HFF-Myc (cell line): ENCODE measurements at places on chromosomes 7 and 10.

GRCh38 chr7:30604901-30605300, 10.2 kb downstream of the GARS1 start:
- DNase-seq: no peak

DNA sequence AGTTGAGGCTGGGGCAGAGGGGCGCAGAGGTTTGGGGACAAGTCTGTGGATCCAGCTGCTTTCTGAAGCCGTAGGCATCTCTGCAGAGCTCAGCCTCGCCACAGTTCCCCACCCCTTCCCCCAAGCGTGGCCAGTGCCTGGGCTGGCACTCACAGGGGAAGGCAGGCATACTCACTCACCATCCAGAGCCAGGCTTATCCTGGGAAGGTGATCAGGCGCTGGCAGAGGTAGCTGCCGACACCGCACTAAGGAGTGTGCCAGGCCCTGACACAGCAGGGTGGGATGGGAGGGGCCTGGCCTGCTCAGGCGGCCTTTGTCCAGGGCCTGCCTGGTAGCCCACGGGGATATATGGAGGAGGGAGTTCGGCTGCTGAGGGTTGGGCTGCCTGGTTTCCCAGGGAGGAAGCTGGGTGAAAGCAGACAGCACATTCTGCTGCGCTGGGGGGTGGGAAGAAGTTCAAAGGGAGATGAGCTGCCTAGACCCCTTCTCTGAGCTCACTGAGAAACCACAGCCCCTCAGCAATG, 15.9 kb downstream of the VSIR start:
- no peak for DNase-seq

- no peak for DNase-seq
Measured at GRCh38 chr7:77235276-77235675, 35.7 kb upstream of the FGL2 start.

DNA sequence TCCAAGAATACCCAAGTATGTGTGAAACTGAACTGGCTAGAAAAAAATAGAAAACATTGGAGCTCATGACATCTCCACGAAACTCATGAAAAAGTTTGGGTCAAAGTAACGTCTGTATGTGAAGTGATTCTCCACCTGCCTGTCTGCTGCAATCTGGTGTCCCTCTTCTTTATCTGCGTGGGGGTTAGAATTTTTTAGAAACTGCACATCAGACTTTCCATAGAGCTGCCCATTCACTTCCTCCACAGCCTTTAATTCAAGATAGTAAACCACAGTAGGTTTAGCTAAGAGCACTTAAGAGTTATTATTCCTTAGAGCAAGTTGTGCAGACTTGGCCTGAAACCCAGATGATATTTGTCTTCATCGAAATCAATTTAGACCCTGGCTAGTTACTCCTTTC, 55.3 kb downstream of the SCIN start:
- DNase-seq: no peak

- DNase-seq: no peak
Measured at GRCh38 chr7:84847038-84847437, 339.8 kb downstream of the SEMA3D start.

DNA sequence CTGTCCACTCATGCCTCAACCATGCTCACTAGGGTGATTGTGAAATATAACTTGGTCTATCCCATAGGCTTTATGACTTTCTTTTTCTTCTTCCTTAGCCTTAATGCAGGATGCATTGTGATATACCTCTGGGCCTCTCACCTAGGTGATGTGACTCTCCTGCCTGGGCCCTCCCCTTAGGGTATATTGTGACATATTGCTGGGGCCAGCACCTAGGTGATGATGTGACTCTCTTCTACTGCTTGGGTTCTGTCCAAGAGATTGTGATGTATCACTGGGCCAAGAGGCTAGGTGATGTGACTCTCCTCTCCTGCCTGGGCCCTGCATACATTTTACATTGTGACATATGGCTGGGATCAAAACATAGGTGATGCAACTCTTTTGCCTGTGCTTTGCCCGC, 14.7 kb upstream of the ZNF107 start:
- no peak for DNase-seq

DNA sequence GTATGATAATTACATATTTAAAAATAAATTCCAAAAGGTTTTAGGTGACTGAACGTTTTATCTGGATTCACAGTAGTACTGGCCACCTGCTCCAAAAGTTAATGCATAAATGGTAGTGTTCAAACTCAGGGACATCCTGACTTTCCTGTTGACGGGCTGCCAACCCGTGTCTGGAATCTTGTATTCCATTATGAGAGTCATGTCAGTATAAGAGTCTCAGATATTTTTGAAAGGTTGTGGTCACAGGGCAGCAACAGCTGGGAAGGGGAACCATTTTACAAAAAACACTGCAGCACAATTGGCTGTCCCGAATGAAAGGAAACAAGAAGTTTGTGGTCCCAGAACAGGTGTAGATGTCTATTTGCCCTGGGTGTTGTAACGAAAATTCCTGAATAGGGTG, 2.8 kb downstream of the TDRD1 start:
- DNase-seq: no peak

GRCh38 chr10:66783316-66783715, 142.5 kb upstream of the LRRTM3 start:
- DNase-seq: no peak

DNA sequence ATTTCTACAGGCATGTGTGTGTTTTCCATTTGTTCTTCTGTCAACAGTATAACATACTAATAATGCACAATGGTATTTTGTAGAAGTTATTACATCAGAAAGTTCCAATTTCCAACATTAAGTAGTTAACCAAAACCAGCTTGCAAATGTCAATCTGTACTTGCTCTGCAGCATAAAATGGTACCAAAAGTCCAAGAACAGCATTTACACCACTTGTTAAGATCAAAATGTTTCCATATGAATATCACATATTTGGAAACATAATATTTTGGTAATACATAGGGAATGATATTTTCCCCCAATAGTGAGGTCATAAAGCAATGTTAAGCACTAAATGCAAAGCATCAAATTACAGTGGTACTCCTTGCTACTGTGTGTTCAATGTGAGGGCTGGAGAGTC, 162.1 kb downstream of the ZNF438 start:
- no peak for DNase-seq
